Activated CD4-positive, alpha-beta T cell treated with anti-CD3 and anti-CD28 coated beads, Interleukin-2, amount 50 U/mL, for 24 hours (primary cell): ENCODE measurements at places on chromosomes 7 and 10.

GRCh38 chr10:70791386-70792039, 6.3 kb upstream of the TBATA start:
- no peak for DNase-seq

DNA sequence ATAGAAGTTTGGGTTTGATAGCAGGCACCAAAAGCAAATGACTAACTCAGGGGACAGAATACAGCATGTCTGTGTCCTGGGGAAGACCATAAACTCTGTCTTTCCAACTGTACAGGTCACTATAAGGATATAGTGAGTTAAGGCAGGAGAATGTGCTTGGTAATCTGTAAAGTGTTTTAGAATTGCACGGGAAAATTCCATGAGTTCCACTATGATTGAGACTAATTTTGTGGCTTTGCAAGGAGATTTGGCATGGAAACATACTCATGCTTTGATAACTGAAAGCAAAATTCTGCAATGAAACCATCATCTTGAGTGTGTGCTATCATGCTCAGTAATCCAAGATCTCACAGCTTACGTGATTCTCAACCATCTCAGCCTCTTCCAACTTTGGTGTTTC, 152.6 kb downstream of the PKD1L1 start:
- no peak for DNase-seq

- no peak for DNase-seq
These were observed 36.1 kb upstream of the ZNF138 start for GRCh38 chr7:64758151-64758550.

DNA sequence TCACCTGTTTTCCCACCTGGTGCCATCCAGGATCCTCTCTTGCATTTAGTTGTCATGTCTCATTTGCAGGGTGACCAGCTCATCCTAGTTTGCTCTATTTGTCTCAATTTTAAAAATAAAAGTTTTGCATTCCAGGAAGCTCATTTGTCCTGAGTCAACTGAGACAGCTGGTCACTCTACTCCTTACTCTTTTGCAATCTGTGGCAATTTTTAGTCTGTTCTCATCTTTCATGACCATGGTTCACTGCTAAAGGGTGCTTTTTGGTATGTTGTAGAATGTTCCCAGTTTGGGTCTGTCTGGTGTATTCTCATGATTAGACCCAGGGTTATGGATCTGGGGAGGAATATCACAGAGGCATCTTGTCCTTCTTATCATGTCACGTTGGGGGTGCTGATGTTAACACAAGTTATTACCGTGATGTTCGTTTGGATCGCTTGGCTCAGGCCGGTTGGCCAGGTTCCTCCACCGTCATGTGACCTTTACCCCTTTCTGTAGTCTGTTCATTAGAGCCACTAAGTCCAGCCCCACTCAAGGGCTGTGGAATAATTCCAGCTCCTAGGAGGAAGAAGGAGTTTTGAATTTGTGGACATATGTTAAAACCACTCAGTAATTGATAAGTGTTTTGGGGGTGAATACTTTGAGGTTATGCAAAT, 103.3 kb upstream of the IGFBP3 start:
- no peak for DNase-seq

- DNase-seq = no peak
These were observed 35.3 kb downstream of the VSTM4 start for GRCh38 chr10:49080071-49080470.

DNA sequence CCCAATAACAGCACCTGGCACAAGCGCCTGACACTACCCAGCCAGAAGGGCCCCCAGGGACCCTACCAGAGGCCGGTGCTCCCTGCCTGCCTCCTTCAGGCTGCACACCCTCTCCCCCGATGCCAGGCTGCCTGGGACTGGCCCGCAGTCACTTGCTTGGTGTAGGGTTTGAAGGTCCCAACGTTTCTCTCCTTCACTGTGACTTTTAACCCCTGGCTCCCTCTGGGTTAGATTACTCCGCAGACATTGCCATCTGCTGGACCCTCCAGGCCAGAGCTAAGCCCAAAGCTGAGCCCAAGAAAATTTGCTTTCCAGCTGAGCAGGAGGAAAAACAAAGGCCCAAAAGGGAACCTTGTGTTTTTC, 6.9 kb downstream of the CDHR1 start:
- DNase-seq = no peak
